Natural killer cell treated with Interleukin-12 subunit alpha and Interleukin-12 subunit beta and Interleukin-15 and Interleukin-18, amount 100 ng/mL, for 72 hours (primary cell): ENCODE measurements at places on chromosomes 12 and 14.

- DNase-seq: no peak
- H3K4me3 ChIP-seq: peak overlapping the region; percentile 92
- H3K36me3 ChIP-seq: no peaks in the 10 kb centered on the region
- H3K4me1 ChIP-seq: peaks cover 32% of the 10 kb centered on the region
- H3K27ac ChIP-seq: peak overlapping the region; percentile 91
Observed at GRCh38 chr12:132487311-132487741, 2.6 kb upstream of the FBRSL1 start.

GRCh38 chr12:10753059-10753458 lies 29.9 kb upstream of the YBX3 start:
- no peak for DNase-seq
- H3K36me3 ChIP-seq: peaks cover 12% of the 10 kb centered on the region
- peaks cover 12% of the 10 kb centered on the region for H3K4me1 ChIP-seq
- peaks cover 29% of the 10 kb centered on the region for H3K27me3 ChIP-seq
- H3K4me3 ChIP-seq: no peak overlapping the region

DNA sequence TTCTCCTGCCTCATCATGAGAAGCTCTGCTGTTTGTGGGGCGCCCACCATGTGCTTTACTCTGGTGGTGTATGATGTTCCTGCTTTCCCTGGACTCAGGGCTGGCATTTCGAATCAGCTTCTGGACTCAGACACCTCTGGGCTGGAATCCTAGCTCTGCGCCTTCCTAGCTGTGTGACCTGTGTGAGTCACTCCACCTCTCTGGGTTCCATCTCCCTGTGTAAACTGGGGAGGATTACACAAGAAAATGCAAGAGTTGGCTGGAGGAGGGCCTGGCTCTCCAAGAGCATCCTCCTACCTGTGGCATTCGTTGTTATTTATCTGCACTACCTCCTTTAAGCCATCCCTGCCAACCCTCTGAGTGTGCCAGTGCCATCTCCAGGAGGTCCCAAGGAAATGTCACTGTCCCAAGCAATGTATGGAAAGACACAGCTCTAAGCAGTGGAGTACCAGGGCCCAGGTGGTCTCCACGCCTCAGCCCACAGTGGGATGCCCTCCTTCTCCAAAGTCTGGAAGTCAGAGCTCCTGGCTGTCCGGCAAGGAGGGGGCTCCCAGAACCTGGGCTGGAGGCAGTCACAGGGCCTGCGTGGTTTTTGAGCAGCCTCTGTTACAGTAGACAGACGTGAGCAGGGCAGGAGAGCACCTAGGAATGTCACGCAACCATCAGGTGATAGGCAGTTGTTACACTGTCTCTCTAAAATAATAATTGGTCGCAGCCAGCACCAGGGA lies 7.3 kb upstream of the TNFAIP2 start:
- peaks cover 6% of the 10 kb centered on the region for H3K4me1 ChIP-seq
- no peak overlapping the region for H3K27ac ChIP-seq
- H3K36me3 ChIP-seq: no peaks in the 10 kb centered on the region
- no peak overlapping the region for H3K4me3 ChIP-seq
- H3K27me3 ChIP-seq: peaks cover 13% of the 10 kb centered on the region

GRCh38 chr14:104187931-104188726 lies 49.7 kb downstream of the KIF26A start:
- H3K4me3 ChIP-seq: no peak overlapping the region
- H3K4me1 ChIP-seq: no peaks in the 10 kb centered on the region
- no peak overlapping the region for H3K27ac ChIP-seq
- no peaks in the 10 kb centered on the region for H3K36me3 ChIP-seq
- H3K27me3 ChIP-seq: no peaks in the 10 kb centered on the region

DNA sequence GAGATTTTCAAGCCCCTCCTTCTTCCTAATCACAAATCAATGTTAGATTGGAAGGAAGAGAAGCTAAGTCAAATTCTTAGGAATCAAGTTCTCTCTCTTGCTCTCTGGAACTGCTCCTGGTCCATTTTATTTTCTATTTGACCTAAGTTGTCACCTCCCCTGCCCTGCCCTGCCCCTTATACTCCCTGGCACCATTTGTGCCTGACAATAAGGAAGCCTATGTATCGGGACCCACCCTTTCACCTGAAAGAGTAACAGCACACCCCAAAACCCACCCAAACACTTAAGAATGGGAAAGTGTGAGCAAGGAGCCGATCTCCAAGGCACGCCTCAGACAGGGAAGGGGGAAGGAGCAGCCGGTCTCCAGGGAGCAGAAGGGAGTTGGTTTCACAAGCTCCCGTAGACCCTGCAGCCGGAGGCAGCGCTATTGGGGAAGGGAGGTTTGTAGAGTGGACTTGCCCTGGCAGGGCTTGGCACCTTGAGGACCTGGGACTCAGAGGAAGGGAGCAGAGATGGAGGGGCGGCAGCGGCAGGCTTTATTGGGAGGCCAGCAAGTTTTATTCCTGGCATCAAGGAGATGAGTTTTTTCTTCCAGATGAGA lies 1.6 kb downstream of the LRRC74A start:
- H3K36me3 ChIP-seq: no peaks in the 10 kb centered on the region
- no peak for DNase-seq
- H3K27ac ChIP-seq: no peak overlapping the region

DNA sequence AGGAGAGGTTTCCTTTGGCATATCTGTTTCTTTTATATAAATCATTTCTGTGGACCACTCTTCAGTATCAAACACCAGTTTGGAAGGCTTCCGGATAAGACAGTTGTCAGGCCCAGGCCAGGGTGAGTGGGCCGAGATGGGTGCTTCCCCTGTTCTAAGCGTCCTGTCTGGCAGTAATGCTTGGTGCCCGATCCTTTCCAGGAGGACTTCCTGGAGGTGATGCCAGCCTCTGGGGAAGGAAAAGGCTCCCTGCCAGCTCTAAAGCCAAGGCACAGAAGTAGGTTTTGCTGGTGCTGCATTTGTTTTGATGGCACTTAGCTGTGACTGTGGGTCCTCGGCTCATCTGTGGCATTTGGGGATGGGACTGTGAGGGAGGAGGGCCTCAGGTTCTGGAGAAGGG lies 124.4 kb upstream of the RTL1 start:
- H3K27ac ChIP-seq: no peak overlapping the region
- no peaks in the 10 kb centered on the region for H3K27me3 ChIP-seq
- no peaks in the 10 kb centered on the region for H3K36me3 ChIP-seq
- no peaks in the 10 kb centered on the region for H3K4me1 ChIP-seq
- DNase-seq: no peak

- H3K36me3 ChIP-seq: no peaks in the 10 kb centered on the region
- H3K4me3 ChIP-seq: no peak overlapping the region
- H3K27ac ChIP-seq: no peak overlapping the region
- no peaks in the 10 kb centered on the region for H3K27me3 ChIP-seq
- no peaks in the 10 kb centered on the region for H3K4me1 ChIP-seq
Observed at GRCh38 chr14:24253936-24254335, 9.0 kb downstream of the TGM1 start.

DNA sequence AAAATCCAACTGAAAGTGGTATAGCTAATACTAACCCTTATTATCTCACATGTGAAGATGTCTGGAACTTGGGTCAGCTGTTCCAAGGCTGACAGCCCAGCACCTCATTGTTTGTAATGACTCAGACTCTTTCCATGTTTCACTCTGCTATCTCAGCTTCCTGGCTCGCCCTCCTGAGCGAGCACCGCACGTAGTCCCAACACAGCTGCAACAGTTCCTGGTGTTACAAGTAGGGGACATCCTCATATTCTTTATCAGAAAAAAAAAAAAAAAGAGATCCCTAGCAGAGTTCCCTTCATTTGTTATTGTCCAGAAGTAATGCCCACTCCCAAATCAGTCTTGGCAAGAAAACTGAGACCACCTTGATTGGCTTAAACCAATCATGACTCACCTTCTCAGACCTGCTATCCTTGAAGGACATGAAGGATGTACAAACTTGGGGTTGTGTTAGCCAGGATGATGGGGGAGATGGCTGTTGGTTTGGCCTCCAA lies 92.5 kb downstream of the ADCK1 start:
- H3K4me3 ChIP-seq: no peak overlapping the region
- no peaks in the 10 kb centered on the region for H3K4me1 ChIP-seq
- no peak overlapping the region for H3K27ac ChIP-seq
- no peak for DNase-seq
- H3K36me3 ChIP-seq: peaks cover 12% of the 10 kb centered on the region

DNA sequence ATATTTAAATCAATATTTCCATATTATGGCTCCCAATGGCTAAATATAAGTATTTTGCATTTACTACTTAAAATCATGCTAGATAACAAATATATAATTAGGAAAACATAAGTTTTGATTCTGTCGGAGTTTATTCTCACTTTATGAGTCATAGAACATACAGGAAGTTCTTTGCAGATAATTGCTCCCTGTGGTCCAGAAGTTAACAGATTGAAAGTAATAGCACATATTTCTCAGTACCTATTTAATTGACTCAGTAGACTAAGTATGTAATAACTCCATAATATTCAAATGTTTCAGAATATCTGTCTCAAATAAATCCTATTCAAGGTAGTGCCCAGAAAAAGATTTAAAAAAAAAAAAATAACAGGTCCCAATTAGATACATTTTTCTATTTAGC lies 806.0 kb upstream of the ATXN7L3B start:
- no peak overlapping the region for H3K27ac ChIP-seq
- peaks cover 1% of the 10 kb centered on the region for H3K36me3 ChIP-seq
- H3K4me3 ChIP-seq: no peak overlapping the region
- no peaks in the 10 kb centered on the region for H3K4me1 ChIP-seq
- H3K27me3 ChIP-seq: no peaks in the 10 kb centered on the region
- DNase-seq: no peak

GRCh38 chr12:79187032-79187431 lies 322.5 kb downstream of the SYT1 start:
- H3K27me3 ChIP-seq: no peaks in the 10 kb centered on the region
- no peaks in the 10 kb centered on the region for H3K4me1 ChIP-seq
- H3K27ac ChIP-seq: no peak overlapping the region
- no peak overlapping the region for H3K4me3 ChIP-seq
- no peak for DNase-seq

DNA sequence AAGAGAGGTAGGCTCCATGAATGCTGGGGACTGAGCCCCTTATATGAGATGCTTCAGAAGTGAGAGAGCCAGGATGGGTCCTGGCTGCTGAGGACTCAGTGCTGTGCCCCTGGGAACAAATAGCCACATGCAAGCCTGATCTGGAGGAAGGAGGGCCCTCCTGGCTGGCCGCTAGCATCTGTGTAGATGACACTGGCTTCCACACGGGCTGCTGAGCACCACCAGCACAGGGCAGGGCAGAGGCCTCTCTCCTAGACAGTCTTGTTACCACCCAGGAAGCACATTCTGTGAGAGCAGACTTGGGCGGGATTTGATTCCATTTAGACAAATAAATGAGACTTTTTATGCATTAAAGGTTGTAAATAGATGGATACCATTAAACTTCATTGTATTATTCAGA lies 48.0 kb downstream of the ZNF664 start:
- H3K4me1 ChIP-seq: no peaks in the 10 kb centered on the region
- H3K4me3 ChIP-seq: no peak overlapping the region
- H3K27me3 ChIP-seq: no peaks in the 10 kb centered on the region
- H3K36me3 ChIP-seq: no peaks in the 10 kb centered on the region
- H3K27ac ChIP-seq: no peak overlapping the region
- no peak for DNase-seq

DNA sequence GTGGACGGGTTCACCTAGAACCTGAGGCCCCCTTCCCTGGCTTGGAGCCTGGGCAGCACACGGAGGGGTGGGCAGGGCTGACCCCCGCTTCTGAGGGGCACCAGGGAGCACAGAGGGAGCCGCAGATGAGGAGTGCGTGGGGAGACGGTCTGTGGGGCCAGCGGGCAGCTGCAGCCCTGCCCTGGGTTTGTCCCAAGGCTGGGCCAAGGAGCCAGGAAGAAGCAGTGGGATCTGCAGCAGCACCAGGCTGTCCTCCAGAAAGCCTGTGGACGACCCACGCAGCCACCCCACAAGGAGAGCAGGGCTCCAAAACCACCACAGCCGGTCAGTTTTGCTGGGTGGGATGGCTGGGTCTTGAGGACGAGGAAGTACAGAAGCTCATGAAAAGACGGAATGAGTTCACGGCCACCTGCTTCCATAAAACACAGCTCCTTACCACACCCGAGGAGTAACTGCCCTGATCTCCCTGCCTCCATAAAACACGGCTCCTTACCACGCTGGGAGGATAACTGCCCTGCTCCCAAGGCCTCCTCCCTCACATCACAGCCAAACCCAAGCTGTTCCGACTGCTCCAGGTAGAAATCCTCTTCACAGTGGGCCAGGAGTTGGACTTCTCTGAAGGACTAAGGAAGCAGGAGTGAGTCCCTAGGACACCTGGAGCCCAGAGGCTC lies 9.9 kb upstream of the GOLGA3 start:
- H3K36me3 ChIP-seq: peaks cover 13% of the 10 kb centered on the region
- H3K4me1 ChIP-seq: no peaks in the 10 kb centered on the region
- H3K4me3 ChIP-seq: no peak overlapping the region
- DNase-seq: no peak
- no peaks in the 10 kb centered on the region for H3K27me3 ChIP-seq
- no peak overlapping the region for H3K27ac ChIP-seq

DNA sequence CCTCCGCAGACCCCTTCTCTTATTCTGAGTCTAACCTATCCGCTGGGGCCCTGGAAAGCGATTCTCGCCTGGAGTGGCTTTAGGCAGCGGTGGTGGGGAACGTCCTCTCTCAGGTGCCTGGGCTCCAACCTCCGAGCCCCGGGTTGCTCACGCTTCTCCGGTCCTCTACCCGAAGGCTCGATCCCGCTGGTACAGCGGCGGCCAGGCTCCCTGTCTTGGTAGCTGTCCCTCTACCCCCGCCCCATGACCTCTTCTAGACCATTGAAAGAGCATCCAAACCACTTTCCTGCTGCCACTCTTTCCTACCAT lies 505 bp upstream of the HEBP1 start:
- peak overlapping the region; percentile 71 for H3K27ac ChIP-seq
- H3K4me3 ChIP-seq: peak overlapping the region; percentile 92
- H3K4me1 ChIP-seq: peaks cover 33% of the 10 kb centered on the region
- no peaks in the 10 kb centered on the region for H3K36me3 ChIP-seq
- no peak for DNase-seq
- H3K27me3 ChIP-seq: peaks cover 11% of the 10 kb centered on the region

DNA sequence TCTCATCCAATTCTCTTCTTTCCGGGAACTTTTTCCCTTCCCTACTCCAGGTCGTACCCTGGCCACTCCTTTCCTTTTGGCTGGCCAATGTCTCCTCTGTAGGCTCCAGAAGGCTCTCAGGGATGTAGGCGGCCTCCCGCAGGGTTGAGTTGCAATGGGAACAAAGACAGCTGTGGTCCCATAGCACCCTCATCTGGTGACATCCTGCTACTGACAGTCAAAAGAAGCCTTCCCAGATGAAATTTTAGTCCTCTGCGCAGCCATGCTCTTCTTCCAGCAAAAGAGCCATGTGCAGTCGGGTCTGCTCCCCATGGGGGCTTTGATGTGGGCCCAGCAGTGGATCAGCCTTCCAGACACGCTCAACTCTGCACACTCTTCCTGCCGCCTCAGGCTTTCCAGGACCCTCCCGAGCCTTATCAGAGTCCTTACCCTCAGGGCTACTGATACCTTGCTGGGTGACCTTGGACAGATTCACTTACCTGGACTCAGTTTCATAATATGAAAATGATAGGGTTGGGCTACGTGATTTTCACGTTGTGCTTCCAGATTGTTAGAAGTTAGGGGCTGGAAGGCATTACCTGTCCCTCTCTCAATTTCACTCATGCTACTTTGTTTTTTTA lies 5.5 kb upstream of the CELA1 start:
- no peak overlapping the region for H3K4me3 ChIP-seq
- peak; percentile 72 for DNase-seq
- H3K36me3 ChIP-seq: no peaks in the 10 kb centered on the region
- H3K27me3 ChIP-seq: no peaks in the 10 kb centered on the region
- H3K27ac ChIP-seq: no peak overlapping the region

GRCh38 chr12:120489018-120489417 lies 6.9 kb upstream of the DYNLL1 start:
- H3K4me1 ChIP-seq: peaks cover 3% of the 10 kb centered on the region
- no peak overlapping the region for H3K27ac ChIP-seq
- H3K27me3 ChIP-seq: no peaks in the 10 kb centered on the region
- no peak for DNase-seq
- H3K36me3 ChIP-seq: no peaks in the 10 kb centered on the region
- H3K4me3 ChIP-seq: no peak overlapping the region
